ENCODE measurements at places on chromosomes 2 and 18.

DNA sequence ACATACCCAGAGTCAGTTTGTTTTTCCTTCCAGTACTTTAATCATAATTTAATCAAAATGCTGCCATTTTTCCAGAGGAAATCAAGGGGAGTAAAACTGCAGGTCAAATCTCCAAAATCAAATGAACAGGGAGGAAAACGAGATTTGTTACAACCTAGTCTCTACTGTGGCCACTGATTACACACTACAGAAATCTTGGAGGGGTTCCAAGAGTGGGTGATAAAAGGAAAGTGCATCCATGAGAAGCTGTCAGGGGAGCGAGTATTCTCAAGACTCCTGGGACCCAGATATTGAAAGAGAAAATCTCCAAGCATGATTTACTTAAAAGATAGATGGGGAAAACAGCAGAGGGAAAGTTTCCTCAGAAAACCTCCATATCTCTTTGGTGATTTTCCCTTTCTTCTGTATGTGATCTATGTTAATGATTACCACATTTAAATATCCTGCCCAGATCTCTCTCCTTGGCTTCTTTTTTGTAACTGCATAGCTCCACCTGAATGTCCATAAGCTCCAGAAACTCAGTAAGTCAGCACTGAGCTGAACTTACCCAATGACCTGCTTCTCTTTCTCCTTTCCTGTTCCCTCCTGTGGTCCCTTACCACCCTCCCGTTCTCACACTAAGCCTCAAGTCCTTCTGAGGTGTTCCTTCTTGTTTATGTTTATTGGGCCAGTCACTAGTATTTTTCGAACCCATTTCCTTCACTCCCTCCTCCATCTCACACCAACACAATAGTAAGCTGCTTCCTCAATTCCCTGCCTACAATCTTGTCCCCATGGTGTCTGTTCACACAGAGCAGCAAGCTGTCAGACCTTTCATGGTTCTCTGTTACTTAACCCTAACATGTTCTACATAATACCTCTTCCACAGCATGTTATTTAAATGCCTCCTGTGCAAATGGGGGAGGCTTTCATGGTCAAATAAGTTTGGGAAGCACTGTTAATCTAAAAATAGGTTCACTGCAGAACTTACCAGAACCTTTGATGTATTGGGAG, 73.9 kb upstream of the TWSG1 start:
- DNase-seq: no peak

GRCh38 chr18:37430357-37431076, 135.1 kb downstream of the CELF4 start:
- no peak for DNase-seq

DNA sequence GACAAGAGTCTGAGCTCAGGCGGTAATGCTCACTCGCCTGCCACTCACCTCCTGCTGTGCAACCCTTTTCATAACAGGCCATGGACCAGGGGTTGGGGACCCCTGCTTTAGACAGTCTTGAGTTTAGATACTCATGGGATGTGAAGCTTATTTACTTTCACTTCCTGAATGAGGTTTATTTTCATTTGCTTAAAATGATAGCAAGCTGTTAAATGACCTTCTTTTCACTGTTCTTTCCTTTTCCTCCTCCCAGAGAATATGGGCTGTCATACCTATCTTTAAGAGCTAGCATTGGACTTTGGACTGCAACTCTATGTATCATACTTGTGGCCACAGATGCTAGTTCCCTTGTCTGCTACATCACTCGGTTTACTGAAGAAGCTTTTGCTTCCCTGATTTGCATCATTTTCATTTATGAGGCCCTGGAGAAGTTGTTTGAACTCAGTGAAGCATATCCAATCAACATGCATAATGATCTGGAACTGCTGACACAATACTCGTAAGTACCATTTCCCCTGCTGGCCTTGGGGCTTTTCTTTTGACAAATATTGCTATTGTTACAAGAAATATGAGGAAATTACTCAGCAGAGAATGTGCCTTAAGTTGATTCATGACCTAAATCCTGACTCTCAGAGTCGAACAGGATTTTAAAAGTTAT, 168.5 kb downstream of the DPP4 start:
- no peak for DNase-seq

DNA sequence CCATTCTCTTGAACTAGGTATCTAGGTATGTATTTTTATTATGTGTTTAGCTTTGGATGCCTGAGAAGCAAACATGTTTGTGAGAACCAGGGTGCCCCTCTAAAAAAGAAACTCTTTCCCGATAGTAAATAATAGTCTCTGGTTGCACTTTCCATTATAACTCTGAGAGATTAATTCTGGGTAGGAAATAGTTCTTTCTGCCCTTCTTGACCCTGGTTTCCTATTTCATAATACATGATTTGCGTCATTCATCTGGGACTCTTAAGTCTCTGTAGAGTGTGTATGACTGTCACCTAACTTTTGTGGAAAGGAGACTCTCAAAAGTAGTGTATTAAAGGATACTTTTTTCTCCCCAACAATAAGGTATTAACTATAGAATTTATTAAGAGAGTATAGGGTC, 31.5 kb downstream of the ACSL3 start:
- no peak for DNase-seq

- DNase-seq: no peak
These were observed 312.1 kb upstream of the ZEB2 start for GRCh38 chr2:144832048-144832447.

DNA sequence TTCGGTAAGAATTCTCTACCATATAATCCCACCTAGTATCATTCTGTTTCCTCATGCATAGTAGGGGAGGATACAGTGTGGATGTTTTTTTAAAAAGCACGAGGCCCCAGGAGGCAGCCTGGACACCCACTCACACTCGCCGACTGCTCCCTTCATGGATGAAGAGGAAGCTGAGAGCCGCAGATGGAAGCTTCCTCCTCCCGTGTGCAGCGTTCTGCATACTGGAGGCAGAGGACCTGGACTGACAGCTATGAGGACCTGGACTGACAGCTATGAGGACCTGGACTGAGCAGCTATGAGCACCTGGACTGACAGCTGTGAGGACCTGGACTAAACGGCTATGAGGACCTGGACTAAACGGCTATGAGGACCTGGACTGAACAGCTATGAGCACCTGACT, 234.4 kb downstream of the NDUFA10 start:
- DNase-seq: no peak
